ENCODE measurements at places on chromosomes 16 and 17. TPM values are rescaled to one million over a fixed set of nuclear protein-coding genes. Genes with fewer than 3 reads are reported as not detected.

RABEP2 gene
- total RNA-seq = 30.2 TPM

KRTAP4-9 gene
- not detected for total RNA-seq

TNP2 gene
- not detected for total RNA-seq

PRR35 gene
- total RNA-seq = not detected

- no peaks in the 10 kb centered on the region for H3K27me3 ChIP-seq
- H3K27ac ChIP-seq = no peak overlapping the region
- H3K4me1 ChIP-seq = peaks cover 31% of the 10 kb centered on the region
Observed at GRCh38 chr16:48597563-48598387, 12.2 kb downstream of the N4BP1 start.

- peaks cover 14% of the 10 kb centered on the region for H3K36me3 ChIP-seq
- H3K27ac ChIP-seq = no peak overlapping the region
- no peaks in the 10 kb centered on the region for H3K4me1 ChIP-seq
- no peak for DNase-seq
- H3K4me3 ChIP-seq = no peak overlapping the region
- no peaks in the 10 kb centered on the region for H3K27me3 ChIP-seq
Observed at GRCh38 chr17:66755101-66755943, 79.6 kb upstream of the CACNG5 start.

CBX2 gene
- 8.3 TPM for total RNA-seq

GRCh38 chr16:87043231-87044031, 273.8 kb downstream of the C16orf95 start:
- peaks cover 52% of the 10 kb centered on the region for H3K27me3 ChIP-seq
- H3K27ac ChIP-seq = peak overlapping the region; percentile 25
- no peak overlapping the region for H3K4me3 ChIP-seq
- H3K4me1 ChIP-seq = peaks cover 9% of the 10 kb centered on the region
- DNase-seq = no peak

GRCh38 chr17:29827179-29827578, 102.8 kb downstream of the SSH2 start:
- no peak overlapping the region for H3K4me3 ChIP-seq
- H3K36me3 ChIP-seq = no peaks in the 10 kb centered on the region
- no peak overlapping the region for H3K27ac ChIP-seq
- H3K4me1 ChIP-seq = no peaks in the 10 kb centered on the region
- no peaks in the 10 kb centered on the region for H3K27me3 ChIP-seq

DNA sequence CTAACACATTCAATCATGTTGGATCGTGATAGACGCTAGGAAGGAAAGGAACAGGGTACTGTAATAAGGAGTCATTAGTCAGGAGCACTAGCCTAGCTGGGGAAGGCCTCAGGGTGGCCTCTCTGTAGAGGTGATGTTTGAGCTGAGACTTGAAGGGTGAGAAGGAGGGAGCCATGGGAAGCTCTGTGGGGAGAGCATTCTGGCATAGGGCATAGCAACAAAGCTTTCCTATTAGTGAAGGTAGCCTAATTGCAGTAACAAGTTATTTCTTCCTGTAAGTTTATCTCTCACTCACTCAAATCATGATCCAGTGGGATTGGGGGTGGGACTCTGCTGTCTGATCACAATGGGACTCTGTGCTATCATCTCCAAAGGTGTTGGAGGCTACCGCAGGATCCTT, 16.1 kb downstream of the PLCG2 start:
- H3K36me3 ChIP-seq = no peaks in the 10 kb centered on the region
- H3K4me1 ChIP-seq = no peaks in the 10 kb centered on the region
- no peak overlapping the region for H3K4me3 ChIP-seq
- peaks cover 86% of the 10 kb centered on the region for H3K27me3 ChIP-seq
- DNase-seq = no peak

DNA sequence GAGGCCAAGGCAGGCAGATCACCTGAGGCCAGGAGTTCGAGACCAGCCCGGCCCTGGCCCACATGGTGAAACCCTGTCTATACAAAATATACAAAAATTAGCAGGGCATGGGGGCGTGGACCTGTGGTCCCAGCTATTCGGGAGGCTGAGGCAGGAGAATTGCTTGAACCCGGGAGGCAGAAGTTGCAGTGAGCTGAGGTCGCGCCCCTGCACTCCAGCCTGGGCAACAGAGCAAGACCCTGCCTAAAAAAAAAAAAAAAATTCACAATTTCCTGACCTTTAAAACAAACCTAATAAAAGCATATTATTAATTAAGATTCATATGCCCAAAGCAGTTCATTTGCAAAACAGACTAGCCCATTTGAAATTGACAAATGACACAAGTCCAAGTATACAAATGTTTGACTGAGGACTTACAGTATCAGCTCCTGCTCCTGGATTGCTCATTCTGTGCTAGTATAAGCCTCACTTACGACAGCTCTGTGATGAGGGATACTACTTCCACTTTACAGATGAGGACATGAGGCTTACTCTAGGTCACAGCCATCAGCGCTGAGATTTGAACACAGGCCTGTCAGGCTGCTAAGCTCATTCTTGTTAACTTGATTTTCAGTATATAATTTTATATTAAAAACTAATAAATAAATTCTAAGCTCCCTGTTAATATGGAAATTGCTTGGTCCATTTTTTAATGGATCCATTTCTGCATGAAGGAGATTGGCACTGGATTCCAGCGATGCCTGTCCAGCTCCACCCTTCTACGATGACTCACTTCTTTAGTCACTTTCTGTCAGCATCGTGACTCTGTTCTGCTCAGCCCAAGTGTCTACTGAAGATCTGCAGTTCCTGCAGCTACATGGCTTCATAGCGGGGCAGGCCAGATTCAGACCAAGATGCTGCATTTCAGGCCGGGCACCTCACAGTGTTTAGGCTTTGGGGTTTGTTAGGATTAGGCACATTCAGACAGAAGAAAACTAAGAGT, 88.2 kb downstream of the WDR59 start:
- peak; percentile 20 for DNase-seq
- H3K4me3 ChIP-seq = no peak overlapping the region
- no peak overlapping the region for H3K27ac ChIP-seq
- peaks cover 6% of the 10 kb centered on the region for H3K36me3 ChIP-seq
- H3K4me1 ChIP-seq = peaks cover under 1% of the 10 kb centered on the region

NAGLU gene
- total RNA-seq = 53.8 TPM

MYOCD gene
- total RNA-seq = 0.10 TPM

SLC38A8 gene
- not detected for total RNA-seq

DNA sequence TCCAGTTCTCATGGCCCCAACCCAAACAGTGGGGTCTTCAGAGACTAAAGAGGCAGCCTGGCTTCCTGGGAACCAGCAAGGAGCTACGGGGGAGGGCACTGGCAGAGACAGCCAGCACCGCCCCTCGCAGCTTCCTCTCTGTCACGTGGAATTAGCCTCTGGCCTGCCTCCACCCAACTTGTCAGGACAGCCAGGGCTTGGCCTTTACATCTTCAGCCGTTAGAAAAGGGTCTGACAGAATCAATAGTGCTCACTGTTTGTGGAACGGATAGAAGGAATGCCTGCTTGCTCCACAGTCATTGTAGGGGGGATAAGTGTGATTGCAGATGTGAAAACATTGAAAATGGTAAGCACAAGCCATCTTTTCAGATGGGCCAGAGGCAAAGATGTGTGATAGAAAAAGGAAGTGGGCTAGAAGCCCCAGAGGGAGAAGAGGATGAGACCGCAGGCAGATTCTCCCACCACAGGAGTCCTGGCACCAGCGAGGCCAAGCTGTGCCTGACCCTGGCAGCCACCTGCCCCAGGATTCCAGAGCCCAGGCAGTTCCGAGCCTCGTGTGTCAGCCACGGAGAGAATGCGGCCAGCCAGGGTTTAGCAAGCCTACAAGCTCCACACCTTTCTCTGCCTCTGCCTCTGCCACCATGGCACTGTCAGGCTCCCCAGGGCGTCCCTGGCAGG, 18.6 kb downstream of the GRIN2C start:
- no peaks in the 10 kb centered on the region for H3K4me1 ChIP-seq
- H3K36me3 ChIP-seq = peaks cover 16% of the 10 kb centered on the region
- no peak overlapping the region for H3K4me3 ChIP-seq
- no peak overlapping the region for H3K27ac ChIP-seq
- DNase-seq = no peak

- H3K27me3 ChIP-seq = no peaks in the 10 kb centered on the region
- H3K4me3 ChIP-seq = no peak overlapping the region
- peaks cover 66% of the 10 kb centered on the region for H3K36me3 ChIP-seq
- peaks cover 43% of the 10 kb centered on the region for H3K4me1 ChIP-seq
Observed at GRCh38 chr16:89374393-89374960, 115.9 kb downstream of the ANKRD11 start.

GRCh38 chr16:89171216-89172170, at the start of gene CDH15:
TSS of gene CDH15 (plus strand) at chr16:89171748. CDS start at chr16:89171832, 84 bp downstream.
- peak within 1 kb of the TSS; percentile 71 for H3K4me3 ChIP-seq
- H3K4me1 ChIP-seq = peaks cover 10% of the 10 kb centered on the region
- peak; percentile 99 for DNase-seq
- H3K27me3 ChIP-seq = peaks cover 68% of the 10 kb centered on the region
- peaks cover 15% of the 10 kb centered on the region for H3K36me3 ChIP-seq

NPIPB4 gene
- 207 TPM for total RNA-seq

RAB11FIP3 gene
- total RNA-seq = 33.7 TPM

Measured in Calu3 (cell line).